Endothelial cell of umbilical vein (primary cell): ENCODE measurements at places on chromosomes 7 and 10. TPM values are rescaled to one million over a fixed set of nuclear protein-coding genes. Genes with fewer than 3 reads are reported as not detected.

The CYP2C19 gene
- polyA plus RNA-seq = not detected in 2 replicates

The LIPF gene
- polyA plus RNA-seq = not detected in 2 replicates

The SPDYE8 gene
- not detected in 2 replicates for polyA plus RNA-seq

DNA sequence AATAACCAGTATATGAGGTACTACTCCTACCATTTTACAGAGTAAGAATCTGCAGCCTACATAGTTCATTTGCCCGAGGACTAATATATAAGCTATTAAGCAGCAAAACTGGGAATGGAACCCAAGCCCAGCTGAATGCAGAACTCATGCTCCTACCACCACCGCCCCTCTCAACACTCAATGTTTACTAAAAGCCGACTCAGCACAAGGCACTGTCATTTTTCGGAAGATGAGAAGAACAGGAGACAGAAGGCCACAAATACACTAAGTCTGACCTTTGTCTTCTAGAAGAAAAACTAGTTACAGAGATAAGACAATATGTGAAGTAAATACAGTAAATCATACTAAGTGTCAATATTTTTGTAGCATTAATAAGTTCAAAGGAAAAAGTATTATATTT, 40.6 kb upstream of the SLIT1 start:
- no peak for DNase-seq

The ZNF775 gene
- polyA plus RNA-seq = 5.8 and 7.4 TPM in 2 replicates

The RBP4 gene
- polyA plus RNA-seq = not detected in 2 replicates

DNA sequence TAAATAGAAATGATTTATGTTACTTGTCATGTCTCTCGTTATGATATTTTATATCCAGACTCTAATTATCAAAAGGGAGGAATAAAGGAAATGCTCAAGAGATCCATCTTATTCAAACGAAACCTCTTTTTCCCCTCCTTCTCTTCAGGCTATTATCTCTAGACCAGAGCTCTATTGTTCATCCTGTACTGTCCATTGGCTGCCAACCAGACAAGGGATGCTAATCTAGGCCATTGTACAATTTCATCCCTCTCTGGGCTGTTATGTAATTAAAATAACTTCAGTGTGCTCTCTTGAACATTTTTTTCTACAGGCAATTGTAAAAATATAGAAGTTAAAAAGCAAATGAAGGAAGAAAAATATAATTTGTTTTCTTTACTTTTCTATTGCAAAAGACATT, 220.4 kb downstream of the HDAC9 start:
- DNase-seq = no peak

The ABCC2 gene
- 1.5 and 1.6 TPM in 2 replicates for polyA plus RNA-seq

DNA sequence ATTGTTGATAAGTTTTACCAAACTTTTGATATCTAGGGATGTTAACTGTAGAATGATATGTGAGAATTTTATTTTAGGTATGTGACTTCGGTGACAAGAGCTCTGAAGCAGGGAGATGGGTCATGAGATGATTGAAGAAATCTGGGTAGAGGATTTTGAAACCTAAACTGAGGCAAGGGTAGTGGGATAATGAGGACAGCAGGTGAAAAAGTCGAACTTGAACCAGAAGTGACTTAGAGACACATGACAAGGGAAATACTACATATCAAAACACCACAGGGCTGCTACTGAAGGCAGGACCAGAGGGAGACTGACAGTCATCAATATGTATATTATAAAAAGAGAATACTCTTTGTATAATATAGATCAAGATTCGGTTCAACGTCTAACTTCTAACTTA, 113.2 kb downstream of the WDFY4 start:
- no peak for DNase-seq

The COL17A1 gene
- polyA plus RNA-seq = 0.11 and 0.57 TPM in 2 replicates

- DNase-seq = no peak
These were observed 3.9 kb downstream of the FBXW4 start for GRCh38 chr10:101691081-101691480.

GRCh38 chr10:96501985-96502384, 11.7 kb downstream of the TLL2 start:
- DNase-seq = no peak

The UFSP1 gene
- polyA plus RNA-seq = 0.84 and 1.1 TPM in 2 replicates

The GBX1 gene
- polyA plus RNA-seq = not detected in 2 replicates

GRCh38 chr7:130752424-130752823, 18.4 kb upstream of the KLF14 start:
- DNase-seq = peak; percentile 28

DNA sequence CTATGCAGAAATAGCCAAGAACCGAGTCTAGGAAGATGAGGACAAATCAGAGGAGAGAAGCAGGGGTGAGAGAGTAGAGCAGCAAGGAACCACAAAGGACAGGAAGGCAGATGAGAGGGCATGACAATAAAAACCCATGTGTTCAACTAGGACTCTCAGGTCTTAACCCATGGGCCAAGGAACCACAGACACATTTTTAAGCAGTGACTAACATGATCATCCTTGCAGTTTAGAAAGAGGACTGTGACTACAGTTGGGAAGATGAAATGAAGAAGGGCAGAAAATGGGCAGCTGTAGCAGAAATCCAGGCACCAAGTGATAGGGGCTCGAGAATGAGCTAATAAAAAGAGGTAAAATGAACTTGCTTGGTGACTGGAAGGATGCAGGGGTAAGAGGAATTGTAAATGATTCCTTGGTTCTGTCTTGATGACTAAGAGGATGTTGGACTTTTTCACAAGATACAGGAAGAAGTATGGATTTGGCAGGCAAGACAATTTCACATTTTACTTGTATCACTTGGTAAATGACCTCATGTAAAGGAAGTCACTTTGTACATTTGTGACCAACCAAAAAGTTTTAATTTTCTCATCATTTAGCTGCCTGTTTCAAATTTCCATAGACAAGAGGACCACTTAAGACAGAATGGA, 22.8 kb downstream of the SGMS1 start:
- no peak for DNase-seq

- no peak for DNase-seq
These were observed 620.2 kb downstream of the ANKRD7 start for GRCh38 chr7:118844748-118845147.

GRCh38 chr7:149690688-149691446, 82.5 kb downstream of the ZNF467 start:
- peak; percentile 3 for DNase-seq

The CYP3A7 gene
- not detected in 2 replicates for polyA plus RNA-seq

DNA sequence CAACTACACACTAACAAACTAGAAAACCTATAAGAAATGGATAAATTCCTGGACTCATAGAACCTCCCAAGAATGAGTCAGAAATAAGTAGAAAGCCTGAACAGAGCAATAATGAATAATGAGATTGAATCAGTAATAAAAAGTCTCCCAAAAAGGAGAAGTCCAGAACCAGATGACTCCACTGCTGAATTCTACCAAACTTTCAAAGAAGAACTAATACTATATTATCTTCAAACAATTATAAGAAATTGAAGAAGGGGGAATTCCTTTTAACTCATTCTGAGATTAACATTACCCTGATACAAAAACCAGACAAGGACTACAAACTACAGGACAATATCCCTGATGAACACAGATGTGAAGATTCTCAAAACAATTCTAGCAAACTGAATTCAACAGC, 47.8 kb upstream of the CDK6 start:
- no peak for DNase-seq

DNA sequence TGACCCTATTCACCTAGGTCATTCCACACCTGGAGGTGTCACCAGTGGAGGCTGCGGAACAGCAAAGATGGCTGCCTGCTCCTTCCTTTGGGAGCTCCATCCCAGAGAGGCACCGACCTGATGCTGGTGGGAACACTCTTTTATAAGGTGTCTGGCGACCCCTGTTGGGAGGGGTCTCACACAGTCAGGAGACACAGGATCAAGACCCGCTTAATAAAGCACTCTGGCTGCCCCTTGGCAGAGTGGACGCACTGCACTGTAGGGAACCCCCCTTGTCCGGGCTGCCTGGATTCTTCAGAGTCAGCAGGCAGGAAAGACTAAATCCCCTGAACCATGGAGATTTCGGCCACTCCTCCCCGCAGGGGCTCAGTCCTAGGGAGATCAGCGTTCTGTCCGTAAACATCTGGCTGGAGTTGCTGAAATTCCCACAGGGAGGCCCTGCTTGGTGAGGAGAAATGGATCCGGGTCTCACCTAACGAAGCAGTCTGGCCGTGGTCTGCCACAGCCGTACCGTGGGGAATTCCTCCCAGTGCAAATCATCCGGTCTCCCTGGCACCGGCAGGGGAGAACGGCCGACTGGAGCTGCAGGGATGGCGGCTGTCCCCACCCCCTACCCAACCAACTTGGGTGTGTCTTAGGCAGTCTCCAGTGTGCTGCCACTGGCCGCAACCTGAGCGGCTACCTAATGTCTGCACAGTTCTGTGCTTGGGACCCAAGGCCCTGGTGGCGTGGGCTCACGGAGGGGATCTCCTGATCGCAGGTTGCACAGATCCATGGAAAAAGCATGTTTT, 66.1 kb downstream of the LSMEM1 start:
- no peak for DNase-seq

DNA sequence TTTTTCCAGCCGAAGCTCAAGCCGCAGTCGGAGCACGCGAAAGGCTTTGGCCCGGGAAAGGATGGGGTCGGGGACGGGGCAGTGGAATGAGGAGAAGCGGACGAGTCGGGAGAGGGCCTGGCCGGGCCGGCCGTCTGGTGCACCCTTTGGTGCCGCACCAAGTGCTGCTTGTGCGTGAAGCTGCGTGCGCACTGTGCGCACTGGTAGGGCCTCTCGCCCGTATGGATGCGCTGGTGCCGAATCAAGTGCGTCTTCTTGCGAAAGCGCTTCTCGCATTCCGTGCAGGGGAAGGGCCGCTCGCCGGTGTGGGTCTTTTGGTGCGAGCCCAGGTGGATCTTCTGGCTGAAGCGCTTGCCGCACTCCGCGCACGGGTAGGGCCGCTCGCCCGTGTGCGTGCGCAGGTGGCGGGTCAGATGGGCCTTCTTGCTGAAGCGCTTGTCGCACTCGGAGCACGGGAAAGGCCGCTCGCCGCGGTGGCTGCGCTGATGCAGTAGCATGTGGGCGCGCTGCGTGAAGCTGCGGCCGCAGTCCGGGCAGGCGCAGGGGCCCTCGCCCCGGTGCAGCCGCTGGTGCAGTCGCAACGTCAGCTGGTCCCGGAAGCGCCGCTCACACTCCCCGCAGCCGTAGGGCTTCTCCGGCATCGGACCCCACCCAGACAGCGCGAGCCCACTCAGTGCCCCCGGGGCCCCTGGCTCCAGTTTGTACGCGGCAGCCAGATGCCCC, 7.8 kb downstream of the ZNF467 start:
- no peak for DNase-seq

The ELN gene
- 2.6 and 3.1 TPM in 2 replicates for polyA plus RNA-seq

DNA sequence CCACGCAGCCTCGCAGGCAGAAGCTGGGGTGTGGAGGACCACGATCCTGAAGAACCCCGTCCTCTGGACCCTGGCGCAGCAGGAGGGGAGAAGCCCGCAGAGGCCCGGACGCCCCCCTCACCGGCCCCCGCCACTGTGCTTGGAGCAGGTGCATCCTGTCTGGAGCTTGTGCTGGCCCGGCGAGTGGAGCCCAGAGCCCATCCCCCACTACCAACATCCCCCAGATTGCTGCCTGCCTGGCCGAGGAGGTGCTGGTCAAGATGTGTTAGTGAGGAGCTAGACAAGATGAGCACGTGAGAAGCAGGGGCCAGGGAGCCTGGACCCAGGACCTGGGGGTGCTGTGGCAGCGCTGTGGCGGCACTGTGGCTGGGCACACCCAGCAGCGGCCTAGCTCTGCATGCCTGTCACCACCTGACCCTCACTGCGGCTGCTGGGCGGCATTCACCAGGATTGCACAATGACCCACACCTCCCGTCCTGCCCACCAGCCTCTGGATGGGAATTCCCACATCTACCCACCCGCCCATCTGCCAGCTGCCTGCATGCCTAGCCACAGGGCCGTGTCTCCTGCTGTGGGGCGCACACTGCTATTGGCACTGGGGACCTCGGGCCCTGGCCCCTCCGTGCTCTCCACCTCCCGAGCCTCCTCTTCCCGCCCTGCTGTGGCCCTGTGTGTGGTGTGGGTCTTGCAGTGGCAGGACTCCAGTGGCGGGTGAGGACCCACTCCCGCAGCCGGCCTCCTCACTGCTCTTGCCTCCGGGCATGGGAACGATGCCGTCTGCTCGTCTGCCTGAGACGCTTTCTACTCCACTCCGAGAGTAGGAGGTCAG, 11.8 kb downstream of the GPR146 start:
- peak; percentile 89 for DNase-seq

The LRRD1 gene
- polyA plus RNA-seq = 0.03 TPM in 1 of 2 replicates, not detected in the other

DNA sequence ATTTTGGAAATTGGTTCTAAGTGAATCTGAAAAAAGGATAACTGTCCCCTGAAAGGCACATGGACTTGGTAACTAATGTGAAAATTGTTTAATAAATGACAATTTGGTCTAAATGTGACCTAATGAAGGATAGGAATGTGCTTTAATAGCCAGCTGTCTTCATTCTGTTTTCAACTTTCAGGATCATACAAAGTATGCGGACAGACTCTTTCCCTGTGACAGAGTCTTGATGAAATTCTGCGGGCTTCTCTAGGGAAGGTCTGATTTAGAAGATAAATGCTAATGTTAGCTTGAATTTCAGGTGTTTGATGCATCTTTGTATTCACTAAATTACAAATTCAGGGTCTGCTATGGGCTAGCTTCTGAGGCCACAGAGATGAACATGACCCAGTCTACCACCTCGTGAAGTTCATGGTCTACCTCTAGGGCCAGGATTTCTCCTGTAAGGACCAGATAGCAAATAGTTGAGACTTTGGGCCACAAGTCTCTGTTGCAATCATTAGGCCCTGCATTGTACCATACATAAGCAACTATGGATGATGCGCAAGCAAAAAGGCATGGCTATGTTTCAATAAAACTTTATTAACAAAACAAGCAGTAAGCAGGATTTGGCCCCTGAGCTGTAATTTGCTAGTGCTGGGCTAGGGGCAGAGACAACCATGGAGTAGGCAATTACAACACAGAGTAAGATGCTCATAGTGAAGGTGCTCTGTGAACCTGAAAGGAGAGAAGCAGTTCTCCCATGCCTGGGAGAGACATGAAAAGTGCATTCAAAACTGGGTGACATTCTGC, 368.6 kb downstream of the INHBA start:
- no peak for DNase-seq

GRCh38 chr7:70712942-70713341, 419.0 kb upstream of the GALNT17 start:
- no peak for DNase-seq

DNA sequence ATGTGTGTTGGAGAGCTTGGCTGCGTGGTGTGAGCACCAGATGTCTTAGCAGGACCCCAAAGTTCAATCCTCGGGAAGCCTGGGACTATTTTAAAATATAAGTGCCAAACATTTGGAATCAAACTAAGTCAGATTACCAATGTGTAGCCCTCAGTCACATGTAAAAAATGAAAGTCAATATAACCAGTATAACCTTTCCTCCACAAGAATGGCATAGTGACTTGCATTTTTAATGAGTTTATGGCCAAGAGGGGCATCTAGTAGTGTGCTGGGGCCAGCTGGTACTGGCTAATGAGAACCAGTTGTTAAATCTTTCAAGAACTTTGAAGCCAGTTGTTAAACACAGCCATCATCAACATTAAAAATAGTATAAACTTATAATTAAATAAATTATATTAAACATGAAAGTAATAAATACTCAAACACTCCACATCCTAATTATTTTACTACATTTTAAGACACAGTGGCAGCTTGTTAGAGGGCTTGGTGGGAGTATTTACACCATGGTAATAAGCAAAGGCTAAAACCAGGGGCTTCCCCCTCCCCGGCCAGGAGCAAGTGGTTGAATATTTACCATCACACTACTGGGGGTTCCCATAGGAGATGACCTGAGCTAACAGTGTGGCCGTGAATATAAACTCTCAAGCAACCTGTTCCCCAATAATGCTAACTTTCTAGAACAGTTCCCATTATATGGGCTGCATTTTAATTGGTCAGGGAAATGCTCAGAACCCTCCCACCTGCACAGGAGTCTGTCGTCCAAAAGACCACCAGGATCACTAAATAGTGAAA, 7.9 kb upstream of the FAM170B start:
- DNase-seq = no peak
